Left colon (tissue), 2 donors: ENCODE measurements at places on chromosomes 3 and 15.

DNA sequence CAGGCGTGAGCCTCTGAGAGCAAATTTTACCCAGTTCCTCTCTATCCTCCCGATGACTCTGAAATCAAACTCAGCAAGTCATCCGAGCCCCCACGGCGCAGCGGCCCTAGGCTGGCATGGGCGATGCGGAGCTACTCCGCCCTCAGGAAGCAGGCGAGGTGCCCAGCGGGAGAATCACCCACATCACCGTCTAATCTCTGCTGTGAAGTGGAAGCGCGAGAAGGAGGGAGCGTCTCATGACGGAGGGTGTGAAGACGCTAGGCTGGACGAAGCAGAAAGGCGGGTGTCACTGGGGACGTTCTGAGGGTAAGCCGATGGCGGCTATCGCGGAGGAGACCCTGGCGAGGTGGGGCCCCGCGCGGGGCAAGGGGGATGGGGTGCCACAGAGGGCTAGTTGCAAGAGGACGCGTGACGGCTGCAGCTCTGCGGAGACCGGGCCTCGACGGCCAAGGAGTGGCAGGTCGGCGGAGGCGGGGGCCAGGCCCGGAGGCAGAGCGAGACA, 9.1 kb upstream of the GNAI2 start:
- DNase-seq: no peak

GRCh38 chr15:50943638-50944037, 35.2 kb downstream of the AP4E1 start:
- DNase-seq: no peak

GRCh38 chr15:96300836-96301235, 29.7 kb upstream of the NR2F2 start:
- DNase-seq: no peak

GRCh38 chr3:40737343-40737742, 212.6 kb downstream of the ZNF621 start:
- no peak for DNase-seq

- no peak for DNase-seq
Observed at GRCh38 chr15:63073497-63074172, 31.1 kb downstream of the TPM1 start.

- no peak for DNase-seq
Observed at GRCh38 chr15:69876064-69876940, 221.4 kb downstream of the TLE3 start.

DNA sequence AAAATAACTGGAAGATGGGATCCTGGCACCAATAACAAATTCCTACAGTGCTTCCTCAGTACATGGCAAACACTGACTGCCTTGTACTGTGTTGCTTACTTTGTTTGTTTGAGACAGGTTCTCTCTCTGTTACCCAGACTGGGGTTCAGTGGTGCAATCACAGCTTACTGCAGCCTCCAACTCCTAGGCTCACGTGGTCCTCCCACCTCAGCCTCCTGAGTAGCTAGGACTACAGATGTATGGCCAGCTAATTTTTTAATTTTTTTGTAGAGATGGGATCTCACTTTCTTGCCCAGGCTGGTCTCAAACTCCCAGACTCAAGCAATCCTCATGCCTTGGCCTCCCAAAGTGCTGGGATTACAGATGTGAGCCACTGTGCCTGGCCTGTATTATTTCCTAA, 3.7 kb upstream of the ALPK3 start:
- DNase-seq: no peak

DNA sequence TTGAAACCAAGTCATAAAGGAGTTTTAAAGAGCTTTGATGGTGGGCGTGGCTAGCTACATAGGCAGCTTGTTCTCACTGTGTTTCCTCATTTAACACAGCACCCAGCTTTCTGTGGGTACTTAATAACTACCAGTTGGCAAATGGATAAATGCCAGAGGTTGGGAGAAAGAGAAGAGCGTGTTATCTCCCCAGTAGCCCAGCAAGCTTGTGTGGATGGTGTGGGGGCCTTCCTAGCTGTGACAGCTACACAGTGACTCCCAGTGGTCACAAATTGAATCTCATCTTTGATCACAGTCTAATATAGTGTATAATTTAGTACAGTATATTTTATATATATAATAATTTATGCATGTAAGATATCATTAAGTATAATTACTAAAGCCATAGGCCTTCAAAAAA, 984.1 kb downstream of the EPHA3 start:
- no peak for DNase-seq

GRCh38 chr3:112973325-112974177, 1.4 kb downstream of the CD200R1 start:
- no peak for DNase-seq

- DNase-seq: no peak
Observed at GRCh38 chr15:93428150-93428549, 339.1 kb upstream of the RGMA start.

- no peak for DNase-seq
Observed at GRCh38 chr3:6605227-6605626, 255.7 kb upstream of the GRM7 start.

GRCh38 chr3:127775398-127776109, 46.8 kb downstream of the MGLL start:
- no peak for DNase-seq

- no peak for DNase-seq
Observed at GRCh38 chr3:52400275-52400793, 44.6 kb downstream of the SEMA3G start.

DNA sequence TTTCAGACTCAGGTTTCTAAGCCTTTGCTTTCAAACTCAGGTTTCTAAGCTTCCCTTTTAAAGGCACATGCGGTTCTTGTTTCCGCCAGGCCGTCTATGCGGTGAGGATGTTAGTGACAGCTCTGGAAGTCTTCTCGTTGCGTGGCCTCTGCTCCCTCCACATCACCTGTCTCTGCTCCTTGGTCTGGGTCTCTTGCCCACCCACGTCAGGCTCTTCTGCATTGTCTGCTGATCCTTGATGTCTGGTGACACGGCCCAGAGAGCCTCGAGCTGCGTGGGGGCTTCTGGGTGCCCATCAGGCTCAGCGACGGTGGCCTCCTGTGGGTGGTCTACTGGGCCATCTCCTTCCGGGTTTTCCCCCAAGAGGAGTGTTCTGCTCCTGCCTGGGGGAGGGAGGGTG, 30.5 kb downstream of the KLF13 start:
- no peak for DNase-seq

DNA sequence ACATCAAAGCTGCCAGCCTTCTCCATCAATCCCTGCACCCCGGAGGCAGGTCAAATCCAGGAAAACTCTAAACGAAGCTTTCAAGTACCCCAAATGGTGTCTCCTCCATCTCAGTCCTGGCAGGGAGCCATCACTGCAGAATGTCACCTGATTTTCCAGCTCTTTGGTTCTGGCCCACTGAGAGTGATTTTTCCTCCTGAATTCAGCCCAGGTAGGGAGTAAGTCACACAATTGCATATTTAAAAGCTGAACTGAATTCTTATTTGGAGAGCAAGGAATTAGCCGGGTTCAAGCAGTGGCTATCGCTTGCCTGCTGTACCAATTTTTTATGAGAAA, 5.3 kb downstream of the RFTN1 start:
- DNase-seq: no peak

DNA sequence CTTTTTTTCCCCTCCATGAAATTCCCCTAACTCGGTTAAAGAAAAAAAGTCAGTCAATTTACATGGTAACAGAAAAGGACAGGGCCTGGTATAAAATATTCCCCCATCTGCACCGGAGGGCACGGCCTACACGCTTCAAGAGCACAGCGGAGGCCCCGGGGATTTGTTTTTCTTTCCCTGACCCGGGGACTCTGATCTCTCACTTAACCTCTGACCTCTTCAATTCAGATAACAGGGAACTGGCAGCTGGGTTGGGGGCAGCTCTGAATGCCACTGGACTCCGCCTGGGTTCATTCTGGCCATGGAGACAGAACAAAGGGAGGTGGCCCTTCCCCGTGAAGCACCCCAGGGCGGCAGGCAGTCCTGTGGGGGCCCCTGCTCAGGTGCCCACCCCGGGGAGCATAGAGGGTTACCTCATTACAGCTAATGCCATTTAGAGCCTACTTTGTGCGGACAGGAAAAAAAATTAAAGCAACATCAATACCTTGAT, 257.5 kb downstream of the SHQ1 start:
- DNase-seq: no peak

- no peak for DNase-seq
Observed at GRCh38 chr15:52023169-52023922, 4.3 kb downstream of the MAPK6 start.

DNA sequence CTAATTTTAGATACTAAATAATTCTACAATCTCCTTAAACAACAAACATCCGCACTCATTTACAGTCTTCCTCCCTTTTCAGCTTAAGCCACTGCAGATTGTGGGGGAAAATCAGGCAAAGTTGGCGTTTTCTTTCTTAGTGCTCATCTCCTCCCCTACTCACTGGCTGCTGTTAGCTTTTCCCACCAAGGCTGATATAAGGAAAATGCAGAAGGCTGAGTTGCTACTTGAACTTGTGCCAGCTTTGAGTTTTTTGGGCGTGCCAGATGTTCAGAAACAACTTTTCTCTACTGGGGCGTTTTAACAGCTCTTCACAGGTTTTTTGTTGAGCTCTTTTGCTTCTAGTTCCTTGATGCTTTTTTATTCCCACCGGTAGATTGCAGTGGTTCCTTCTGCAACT, 222.0 kb downstream of the PYDC2 start:
- no peak for DNase-seq

- DNase-seq: no peak
Observed at GRCh38 chr3:56303487-56303886, 164.8 kb downstream of the ERC2 start.

DNA sequence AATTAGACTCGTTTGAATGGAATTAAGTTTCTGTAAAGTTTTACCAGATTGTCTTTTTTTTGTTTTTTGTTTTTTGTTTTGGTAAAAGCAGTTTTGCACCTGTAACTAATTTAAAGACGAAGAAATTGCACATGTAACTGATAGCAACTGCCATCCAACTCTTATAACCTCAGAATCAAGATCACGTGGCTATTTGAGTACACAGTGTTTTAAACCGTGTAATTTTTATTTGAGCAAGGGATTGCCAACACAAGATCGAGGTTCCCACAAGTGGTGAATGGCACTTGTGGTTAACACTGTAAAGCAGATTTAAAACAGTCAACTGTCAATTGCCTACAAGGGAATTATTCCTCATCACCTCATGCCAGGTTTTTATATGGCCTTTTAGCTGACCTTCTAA, 67.3 kb downstream of the PPARG start:
- DNase-seq: no peak

DNA sequence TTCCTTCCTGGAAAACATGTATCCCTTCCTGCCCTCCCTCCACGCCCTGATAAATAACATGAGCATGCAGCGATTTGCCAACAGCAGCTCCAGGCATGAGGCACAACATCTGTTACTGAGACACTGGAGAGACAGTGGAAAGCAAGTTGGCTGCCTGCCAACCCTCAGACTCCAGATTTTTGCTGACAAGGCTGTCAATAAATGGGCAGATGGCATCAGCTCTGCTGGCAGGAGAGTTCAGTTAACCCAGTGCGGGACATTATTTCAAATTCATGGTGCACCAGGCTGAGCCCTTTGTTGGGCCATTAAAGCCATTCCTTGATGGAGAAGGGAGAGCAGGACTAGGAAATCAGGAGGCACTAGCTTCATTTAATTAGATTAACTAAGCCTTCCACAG, 293.3 kb downstream of the MEX3B start:
- DNase-seq: peak; percentile 28

DNA sequence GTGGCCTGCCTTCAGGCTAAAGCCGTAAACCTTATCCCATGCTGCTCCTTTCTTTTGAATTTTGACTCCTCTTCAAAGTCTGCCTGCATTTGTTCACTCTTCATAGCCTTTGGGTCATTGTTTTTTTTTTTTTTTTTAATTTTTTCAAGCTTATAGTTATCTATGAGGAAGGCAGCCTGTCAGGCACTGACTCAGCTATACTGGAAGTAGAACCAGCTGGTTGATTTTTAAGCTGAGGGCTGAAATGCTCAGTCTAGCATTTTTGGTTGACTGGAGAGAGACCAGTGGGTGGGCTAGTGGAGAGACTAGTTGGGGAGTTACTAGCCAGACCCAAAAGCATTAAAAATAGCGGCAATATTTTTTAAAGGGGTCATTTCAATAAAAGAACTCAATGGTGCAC, 44.1 kb downstream of the C3orf20 start:
- DNase-seq: no peak

GRCh38 chr3:154728285-154728684, 298.3 kb upstream of the GPR149 start:
- no peak for DNase-seq

GRCh38 chr3:113728661-113729060, 17.4 kb downstream of the NAA50 start:
- no peak for DNase-seq

GRCh38 chr3:116981089-116981488, 271.5 kb downstream of the TUSC7 start:
- DNase-seq: no peak

- DNase-seq: no peak
Observed at GRCh38 chr15:75727851-75728715, 15.4 kb upstream of the CSPG4 start.

GRCh38 chr3:109643590-109643989, 306.2 kb upstream of the DPPA4 start:
- no peak for DNase-seq

DNA sequence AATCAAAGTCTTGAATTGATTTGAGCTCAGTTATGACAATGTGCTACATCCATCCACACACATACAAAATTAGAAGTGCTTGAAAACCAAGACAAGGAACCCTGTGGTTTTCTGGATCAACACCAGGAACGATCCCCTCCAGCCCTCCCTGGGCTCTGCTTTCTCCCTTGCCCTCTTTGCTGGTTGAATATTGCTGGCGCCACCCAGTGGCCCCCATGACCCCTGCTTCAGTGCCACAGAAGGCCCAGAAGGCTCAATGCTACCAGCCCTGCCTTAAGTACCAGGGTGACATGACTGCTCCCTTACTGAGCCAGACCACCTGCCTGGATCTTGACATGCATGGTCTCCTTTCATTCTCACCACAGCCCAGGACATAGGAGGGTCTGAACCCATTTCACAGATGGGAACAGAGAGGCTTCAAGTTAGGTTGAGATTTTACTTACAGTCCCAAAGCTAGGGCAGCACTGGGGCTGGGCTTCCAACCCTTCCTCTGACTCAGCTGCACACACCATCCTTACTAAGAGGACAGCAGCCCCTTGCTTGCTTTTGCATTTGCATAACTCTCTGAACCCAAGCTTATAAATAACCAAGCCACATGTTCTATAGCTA, 15.0 kb downstream of the IL12A start:
- peak; percentile 72 for DNase-seq

DNA sequence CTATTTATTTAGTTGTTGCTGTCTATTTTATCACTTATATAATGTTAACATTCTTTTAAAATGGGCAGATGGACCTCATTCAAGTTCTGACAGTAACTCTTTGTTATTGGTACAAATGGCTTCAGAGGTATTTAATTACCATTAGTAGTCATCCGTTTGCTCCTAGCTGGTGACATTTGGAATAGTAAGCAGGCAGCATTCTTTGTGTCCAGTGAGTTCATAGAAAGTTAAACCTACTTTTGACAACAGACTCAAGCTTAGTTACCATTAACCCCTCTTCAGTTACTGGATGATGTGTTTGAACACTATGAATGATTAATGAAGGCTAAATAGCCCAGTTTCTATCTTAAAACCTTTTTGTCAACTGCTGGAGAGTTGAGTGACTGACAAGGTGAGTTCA, 500.7 kb upstream of the ATP11B start:
- DNase-seq: no peak
